ENCODE measurements at places on chromosomes 7 and 10.

DNA sequence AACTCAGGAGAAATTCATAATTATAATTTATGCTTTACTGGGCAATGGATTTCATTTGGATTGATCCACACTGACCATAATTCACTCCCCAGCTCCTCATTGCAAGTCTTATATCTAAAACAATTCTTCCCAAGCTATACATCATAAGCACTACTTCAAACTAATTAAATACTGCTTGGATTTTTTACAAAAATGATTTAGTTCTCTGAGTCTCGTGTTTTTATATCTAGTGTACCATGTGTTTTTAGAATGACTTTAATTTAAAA is 443.8 kb downstream of the GPAM start:
- DNase-seq: no peak

DNA sequence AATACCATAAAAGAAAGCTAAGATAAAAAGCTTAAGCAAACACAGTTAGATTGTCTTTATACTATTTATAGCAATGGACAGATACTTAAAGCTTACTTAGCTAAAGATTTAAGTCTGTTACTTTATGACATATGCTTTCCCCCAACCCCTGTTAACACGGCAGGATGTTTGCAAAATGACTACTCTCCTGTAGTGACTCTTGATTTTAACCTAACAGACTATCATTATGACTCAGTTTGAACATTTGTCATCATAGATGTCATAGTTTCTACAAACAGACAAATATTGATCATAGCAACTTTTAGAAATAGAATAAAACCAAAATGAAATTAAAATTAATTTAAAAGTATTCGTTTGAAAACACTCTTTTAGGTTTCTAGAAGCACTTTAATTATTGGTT is 7.8 kb upstream of the COMMD3 start:
- DNase-seq: no peak

GRCh38 chr10:70048030-70048723 is 4.5 kb upstream of the MACROH2A2 start:
- DNase-seq: no peak

- DNase-seq: no peak
These were observed 761.9 kb downstream of the MAGI2 start for GRCh38 chr7:78691584-78691983.

DNA sequence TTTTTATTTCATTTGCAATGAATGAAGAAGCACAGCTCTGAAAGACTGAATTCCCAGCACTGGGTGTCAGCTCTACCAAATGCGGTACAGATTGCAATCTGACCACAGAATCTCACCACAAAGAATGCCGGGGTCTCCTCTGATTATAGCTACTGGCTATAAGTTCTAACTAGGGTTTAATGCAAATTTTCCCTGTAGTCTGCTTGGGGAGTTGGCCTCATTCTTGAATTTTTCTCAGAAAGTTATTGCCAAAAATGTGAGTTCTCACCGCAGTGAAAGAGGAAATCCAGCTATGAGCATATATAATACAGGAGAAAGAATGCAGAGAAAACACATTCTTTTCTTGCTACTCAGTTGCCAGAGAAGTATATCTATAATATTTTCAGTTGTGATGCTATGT is 1255.7 kb upstream of the LRRTM3 start:
- no peak for DNase-seq

DNA sequence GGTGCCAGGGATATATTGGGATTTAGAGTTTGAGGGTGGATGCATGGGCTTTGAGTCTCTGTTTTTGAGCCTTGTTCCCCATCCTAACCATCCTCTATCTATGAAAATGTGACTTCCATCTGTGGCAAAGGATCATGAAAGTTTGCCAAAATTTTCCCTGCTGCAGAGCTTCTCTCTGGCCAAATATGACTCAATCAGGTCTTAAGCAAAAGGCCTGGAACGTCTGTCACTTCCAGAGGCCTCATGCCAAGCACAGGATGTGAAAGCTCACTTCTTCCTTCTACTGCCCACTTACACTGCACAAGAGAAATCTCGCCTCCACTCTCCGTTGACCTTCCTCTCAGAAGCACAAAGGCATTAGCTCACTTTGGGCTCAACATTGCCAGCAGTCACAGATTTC is 696.9 kb upstream of the NRP1 start:
- DNase-seq: no peak

DNA sequence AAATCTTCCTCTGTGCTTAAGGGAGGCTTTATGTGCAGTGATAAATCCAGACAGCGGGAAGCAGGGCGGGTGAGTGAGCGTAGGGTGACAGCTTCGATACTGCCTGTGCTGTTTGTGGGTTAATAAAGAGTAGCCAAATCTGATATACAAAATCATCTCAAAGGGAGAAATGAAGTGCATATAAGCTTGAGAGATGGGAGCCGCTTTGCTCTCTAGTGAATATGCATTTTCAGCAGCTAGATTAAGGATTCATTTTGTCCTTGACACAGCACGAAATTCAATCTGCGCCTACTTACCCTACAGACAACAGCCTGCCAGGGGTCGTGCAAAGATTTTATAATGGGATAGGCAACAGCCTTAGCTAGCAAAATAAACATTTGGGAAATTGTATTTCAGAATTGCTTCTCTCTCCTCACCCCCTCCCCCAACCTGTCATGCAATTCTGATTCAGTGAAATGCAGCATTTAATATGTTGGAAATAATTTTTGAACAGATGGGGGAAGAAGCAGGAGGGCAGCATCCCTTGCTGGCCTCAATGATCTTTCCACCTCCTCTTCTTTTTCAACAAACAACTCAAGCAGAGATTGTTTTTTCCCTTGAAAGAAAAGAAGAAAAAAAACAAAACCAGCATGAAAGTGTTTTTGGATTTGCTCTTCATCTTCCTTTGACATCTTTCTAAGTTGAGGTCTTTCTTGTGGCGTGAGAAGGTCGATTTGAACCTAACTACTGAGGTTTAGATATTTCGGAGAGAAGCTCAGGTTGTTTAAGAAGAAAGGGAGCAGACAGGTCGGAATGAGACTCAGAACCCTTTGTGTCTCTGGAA is 117.9 kb downstream of the AOAH start:
- DNase-seq: no peak

DNA sequence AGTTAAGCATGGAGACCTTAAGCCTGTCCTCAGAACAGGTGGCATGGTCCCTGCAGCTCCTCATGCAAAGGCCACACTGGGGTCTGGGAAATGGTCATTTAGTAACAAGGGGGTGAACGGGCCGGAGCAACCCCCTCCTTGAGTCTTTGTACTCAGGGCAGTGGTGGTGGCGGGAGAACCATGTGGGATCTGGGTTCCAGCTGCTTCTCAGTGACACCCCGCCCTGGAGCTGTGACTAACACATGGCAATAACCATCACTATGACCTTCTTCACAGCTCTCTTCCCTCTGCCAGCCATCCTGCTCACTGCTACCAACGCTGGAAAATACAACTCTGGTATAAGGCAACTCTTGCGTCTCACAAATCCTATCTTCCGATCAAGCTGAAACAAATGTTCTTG is 203.4 kb upstream of the FRMD4A start:
- no peak for DNase-seq

DNA sequence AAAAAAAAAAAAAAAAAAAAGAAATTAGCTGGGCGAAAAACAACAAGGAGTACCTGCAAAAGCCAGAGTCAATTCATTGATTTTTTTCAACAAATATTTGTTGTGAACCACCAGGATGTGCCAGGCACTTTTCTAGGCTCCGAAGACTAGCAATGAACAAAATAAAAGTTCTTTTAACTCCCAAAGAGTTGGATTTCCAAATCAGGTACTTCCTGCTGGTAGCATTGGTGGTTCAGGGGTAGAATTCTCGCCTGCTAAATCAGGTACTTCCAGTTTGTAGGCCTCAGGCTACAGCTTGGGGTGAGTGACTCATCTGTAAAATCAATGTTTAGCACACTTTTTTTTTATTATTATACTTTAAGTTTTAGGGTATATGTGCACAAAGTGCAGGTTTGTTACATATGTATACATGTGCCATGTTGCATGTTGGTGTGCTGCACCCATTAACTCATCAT is 10.9 kb downstream of the PPA1 start:
- DNase-seq: no peak

- no peak for DNase-seq
These were observed 83.7 kb downstream of the UPF2 start for GRCh38 chr10:11958956-11959355.
